AG04449 (cell line): ENCODE measurements at places on chromosomes 2 and 18.

GRCh38 chr2:66070721-66071602 lies 364.0 kb upstream of the MEIS1 start:
- DNase-seq = no peak

DNA sequence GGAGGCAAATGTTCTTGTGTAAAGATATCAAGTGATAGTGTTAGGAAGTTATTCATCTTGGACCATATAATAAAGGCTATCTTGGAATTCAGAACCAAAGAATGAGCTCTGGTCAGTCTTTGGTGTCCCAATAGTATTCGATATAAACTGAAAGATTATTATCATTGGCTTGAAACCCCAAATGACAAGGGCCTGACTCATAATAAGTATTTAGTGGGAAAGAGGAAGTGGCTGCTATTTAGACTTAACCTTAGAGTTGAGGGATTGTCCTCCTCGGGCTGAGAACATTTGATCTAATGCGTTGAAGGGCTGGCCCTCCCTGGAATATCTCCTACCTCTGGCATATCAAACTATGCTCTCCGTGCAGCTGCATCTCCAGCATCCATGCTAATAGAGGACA lies 67.5 kb downstream of the CDH20 start:
- no peak for DNase-seq

- no peak for DNase-seq
These were observed 740.4 kb downstream of the DSC3 start for GRCh38 chr18:30302181-30302580.

DNA sequence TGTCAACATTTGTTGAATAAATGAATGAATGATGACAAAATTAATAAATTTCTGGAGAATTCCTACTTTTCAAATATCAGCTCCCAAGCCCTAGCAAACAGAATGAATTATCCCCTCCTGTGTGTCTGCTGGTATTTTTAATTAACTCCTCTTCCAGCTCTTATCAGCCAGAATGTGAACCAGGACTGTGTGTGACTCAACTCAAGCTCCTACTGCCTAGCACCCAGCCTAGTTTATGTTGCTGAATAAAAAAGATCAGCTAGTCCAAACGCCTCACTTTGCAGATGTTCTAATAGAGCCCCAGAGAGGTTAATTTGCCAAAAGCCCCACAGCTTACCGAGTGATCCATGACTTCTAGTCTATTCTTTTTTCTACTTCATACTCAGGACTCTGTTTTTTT lies 50.3 kb downstream of the RABL2A start:
- no peak for DNase-seq

DNA sequence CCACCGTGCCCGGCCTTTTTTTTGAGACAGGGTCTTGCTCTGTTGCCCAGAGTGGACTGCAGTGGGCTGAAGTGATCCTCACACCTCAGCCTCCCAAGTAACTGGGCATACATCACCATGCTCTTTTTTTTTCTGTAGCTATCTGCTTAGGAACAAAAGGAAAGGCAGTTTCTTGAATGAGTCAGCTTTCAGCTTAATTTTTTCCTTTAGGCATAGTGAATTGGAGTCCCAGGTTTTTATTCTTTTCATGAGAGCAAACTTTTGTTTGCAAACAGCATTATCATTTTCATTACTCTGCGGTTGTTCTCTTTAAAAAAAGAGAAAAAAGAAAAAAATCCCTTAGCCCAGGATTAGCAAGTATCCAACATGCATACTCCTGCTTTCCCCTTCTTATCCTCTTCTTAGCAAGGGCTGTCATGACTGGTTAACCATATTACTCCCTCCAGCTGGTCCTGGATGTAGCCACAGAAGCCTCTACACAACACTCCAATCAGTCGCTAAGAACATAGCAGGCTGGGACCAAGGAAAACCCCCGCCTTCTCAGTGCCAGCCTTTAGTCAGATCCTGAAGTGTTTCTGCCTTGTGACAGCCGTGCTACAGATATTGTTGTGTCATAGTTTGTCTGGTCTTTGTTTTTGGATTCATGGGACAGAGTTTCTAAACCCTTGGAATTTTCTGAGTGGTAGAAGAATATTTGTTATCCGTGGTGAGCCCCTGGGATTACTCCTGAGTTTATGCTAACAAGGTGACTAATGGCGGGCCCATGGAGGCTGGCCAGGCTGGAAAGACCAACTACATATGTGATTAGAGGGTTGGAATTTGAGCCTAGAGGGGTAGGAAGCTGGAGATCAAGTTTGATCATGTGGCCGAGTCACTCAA lies 23.3 kb upstream of the ST3GAL5 start:
- DNase-seq = no peak

GRCh38 chr2:172578860-172579512 lies 23.1 kb downstream of the PDK1 start:
- DNase-seq = no peak
